Gastroesophageal sphincter (tissue), 4 donors: ENCODE measurements at places on chromosomes 2 and 18. TPM values are rescaled to one million over a fixed set of nuclear protein-coding genes. Genes with fewer than 3 reads are reported as not detected.

Gene FHL2
- total RNA-seq, result 113 TPM

Gene SKOR2
- not detected for total RNA-seq

Gene ST6GAL2
- 16.3 TPM for total RNA-seq

Gene EPHA4
- 21.3 TPM for total RNA-seq
